ENCODE measurements at places on chromosomes 1 and 21.
A peak's percentile ranks its signal among the peaks of the same experiment; 100 is the strongest.

GRCh38 chr21:37682966-37683365, 233.3 kb downstream of the KCNJ6 start:
- DNase-seq, result peak; percentile 14

DNA sequence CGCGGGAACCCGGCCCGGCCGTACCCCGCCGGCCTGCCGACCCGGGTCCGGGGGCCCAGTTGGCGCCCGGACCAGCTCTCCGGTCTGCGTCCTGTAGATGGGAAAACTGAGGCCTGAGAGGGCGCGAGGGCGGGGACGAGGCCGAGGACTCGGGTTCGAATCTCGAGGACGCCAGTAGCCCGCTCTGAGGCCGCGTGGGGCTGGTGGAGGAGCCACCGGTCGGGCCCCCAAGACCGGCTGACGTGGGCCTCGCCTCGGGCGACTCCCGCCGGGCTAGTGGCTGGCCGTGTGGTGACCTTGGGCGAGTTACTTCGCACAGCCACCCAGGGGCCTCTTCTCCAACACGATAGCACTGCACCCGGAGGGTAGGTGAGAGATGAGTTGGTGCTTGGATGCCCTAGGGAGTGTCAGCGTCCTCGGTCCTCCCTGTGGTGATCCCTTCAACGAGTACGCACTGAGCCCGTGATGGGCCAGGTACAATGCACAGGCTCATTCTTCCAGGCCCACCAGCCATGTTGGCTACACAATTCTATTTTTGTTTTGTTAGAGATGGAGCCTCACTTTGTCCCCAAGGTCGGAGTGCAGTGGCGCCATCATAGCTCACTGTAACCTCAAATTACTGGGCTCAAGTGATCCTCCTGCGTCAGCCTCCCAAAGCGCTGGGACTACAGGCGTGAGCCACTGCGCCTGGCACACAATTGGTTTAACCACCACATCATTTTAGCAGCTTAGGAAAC, 404 bp upstream of the SCMH1 start:
- peak; percentile 33 for DNase-seq

DNA sequence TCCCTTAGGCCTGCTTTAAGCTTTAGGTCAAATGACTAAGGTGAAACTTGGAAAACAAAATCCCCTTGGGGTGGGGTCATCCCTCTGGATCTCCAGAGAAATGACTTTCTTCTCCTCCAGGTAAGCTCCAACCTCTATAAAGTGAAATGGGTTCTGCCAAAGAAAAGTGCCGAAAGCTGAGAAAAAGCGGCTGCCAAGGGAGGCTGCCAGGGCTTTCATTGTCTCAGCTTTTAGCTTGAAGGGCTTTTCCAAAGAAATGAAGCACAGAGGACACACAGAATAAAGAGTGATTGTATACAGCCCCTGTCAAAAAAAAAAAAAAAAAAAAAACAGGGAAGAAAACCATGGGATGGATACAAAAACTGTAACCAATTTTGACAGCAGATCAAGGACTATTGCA, 126.9 kb downstream of the TGFBR3 start:
- no peak for DNase-seq

- DNase-seq, result no peak
These were observed 19.6 kb downstream of the BACH1 start for GRCh38 chr21:29318354-29318753.

DNA sequence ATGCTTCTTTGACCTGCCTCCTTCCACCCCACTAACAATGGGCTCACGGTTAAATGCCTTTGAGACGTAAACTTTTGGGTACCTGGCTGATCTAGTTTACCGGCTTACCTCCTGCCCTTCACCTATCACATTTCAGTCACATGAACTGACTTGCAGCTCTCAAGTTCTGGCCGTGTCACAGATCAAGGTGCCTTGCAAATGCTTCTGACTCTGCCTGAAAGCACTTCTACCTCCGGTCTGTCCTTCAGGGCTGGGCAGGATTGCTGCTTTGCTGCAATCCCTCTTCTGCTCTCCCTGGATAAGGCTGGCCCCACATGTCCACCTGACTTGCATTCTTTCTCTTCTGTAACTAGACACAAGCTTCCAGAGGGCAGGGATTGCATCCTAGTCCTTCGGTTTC, 69.0 kb downstream of the GRIK1 start:
- DNase-seq, result no peak

- DNase-seq, result no peak
These were observed 3.2 kb downstream of the IRF2BP2 start for GRCh38 chr1:234606784-234607108.

GRCh38 chr1:109616391-109616790, 3.0 kb downstream of the GNAT2 start:
- DNase-seq, result no peak

- no peak for DNase-seq
These were observed 77.6 kb downstream of the DUSP10 start for GRCh38 chr1:221664253-221664652.

DNA sequence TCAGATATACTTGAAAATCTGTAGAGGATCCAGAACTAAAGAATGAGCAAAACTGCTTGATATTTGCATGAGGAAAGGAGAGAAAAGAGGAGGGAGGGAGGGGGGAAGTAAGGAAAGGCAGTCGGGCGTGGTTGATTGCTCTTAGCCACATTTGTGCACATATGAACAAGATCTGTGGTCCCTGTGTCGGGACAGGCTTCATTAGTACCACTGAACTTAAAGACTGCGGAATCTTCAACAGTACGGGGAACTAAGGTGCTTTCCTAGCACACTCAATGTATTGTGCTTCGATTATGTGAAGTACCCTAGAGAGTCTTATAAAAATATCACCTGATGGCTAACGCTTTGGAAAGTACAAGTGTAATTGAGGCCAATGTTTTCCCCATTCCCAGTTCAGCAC, 59.9 kb downstream of the ZBTB18 start:
- no peak for DNase-seq

DNA sequence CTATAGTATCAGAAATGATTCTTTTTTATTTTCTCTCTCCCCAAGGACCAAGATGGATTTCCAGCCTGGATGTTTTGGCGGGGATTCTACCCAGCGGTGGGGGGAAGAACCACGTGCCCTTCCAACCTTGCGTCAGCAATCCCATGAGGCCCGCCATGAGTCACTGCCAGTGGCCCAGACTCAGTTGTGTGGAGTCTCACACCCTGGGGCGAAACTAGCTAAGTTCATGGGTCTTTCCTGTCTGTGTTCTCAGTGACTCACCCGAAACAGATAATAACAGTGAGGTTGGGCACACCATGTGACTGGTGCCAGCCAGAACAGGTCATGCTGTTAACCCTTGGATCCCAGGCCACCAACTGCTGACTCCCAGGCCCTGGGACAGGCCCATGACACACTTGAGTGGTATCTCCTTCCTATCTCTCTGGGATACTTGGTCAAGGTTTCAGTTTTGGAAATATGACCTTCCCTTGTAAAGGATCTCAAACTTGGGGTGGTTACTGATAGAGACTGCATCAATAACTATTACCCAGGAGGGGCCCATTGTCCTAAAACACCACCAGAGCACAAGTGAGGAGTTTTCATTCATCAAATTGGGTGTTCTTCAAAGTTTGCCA, 98.0 kb upstream of the DUSP10 start:
- DNase-seq, result peak; percentile 69

GRCh38 chr1:224670506-224670905, 54.4 kb downstream of the CNIH3 start:
- no peak for DNase-seq

GRCh38 chr1:10865518-10866320, 69.3 kb upstream of the CASZ1 start:
- DNase-seq, result no peak

- peak; percentile 83 for DNase-seq
These were observed 27.4 kb downstream of the CHML start for GRCh38 chr1:241612533-241613477.
